ENCODE measurements at places on chromosomes 3 and 15.

DNA sequence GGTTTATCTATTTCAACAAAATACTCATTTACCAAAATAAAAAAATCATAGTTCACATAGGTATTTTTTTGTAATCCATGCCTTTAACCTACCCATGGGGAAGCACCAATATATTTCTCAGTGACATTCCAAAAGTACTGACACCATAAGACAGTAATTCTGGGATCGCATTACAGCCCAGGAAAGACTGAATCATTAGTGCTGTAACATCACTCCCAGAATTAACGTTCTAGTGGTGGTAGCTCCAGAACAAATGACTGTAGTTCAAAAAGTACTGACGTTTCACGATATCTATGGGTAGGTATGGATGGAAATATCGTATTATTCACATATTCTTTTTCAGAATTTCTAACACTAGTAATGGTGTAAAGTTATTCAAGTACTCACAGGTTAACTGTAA, 54.3 kb upstream of the NEK10 start:
- DNase-seq: no peak

DNA sequence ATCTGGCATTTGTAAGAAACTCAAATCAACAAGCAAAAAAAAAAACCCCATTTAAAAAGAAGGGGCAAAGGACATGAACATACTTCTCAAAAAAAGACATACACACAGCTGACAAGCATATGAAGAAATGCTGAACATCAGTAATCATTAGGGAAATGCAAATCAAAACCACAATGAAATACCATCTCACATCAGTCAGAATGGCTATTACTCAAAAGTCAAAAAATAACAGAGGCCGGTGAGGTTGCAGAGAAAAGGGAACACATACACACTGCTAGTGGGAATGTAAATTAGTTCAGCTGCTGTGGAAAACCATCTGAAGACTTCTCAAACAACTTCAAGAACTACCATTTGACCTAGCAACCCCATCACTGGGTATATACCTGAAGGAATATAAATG, 199.4 kb upstream of the THBS1 start:
- no peak for DNase-seq

GRCh38 chr3:71563827-71564226, 19.7 kb downstream of the FOXP1 start:
- no peak for DNase-seq

DNA sequence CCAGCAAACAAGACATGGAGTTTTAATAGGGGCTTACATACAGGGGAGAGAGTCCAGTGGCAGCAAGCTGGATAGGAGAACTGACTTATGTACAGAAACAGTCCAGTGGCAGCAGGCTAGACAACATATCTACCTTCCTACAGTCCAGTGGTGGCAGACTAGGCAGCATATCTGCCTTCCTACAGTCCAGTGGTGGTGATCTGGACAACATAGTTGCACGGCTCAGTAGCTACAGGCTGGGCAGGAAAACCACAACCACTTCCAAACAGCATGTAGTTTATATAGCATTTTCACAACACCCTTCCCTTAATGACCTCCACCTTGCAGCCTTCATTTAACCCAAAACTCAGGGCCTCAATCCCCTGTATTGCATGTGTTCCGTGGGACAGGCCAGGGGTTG, 181.3 kb upstream of the EIF1B start:
- no peak for DNase-seq

DNA sequence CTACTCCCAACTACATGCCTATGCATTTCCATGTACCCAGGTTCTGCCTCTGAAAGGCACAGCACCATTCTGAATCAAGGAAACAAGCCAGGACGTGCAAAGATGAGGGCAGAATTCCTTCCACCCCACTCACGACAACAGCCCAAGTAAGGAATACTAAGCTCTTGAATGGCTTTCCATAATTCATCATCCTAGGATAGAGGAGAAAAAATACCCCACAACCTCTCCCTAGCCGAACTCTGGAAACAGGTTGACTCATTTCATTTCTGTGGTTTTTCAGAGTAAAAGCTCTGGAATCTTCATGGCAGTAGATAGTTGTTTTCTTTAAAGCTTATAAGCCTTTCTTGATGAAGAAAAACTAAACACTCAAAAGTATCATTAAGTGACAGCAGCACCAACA, 77.8 kb downstream of the PDZRN3 start:
- no peak for DNase-seq

- DNase-seq: no peak
Observed at GRCh38 chr15:31049111-31049510, 52.4 kb downstream of the TRPM1 start.

- no peak for DNase-seq
Observed at GRCh38 chr3:100086401-100086800, 27.9 kb downstream of the FILIP1L start.

GRCh38 chr3:164351131-164351530, 727.2 kb downstream of the SI start:
- DNase-seq: no peak

GRCh38 chr3:181868576-181869082, 156.9 kb downstream of the SOX2 start:
- no peak for DNase-seq

DNA sequence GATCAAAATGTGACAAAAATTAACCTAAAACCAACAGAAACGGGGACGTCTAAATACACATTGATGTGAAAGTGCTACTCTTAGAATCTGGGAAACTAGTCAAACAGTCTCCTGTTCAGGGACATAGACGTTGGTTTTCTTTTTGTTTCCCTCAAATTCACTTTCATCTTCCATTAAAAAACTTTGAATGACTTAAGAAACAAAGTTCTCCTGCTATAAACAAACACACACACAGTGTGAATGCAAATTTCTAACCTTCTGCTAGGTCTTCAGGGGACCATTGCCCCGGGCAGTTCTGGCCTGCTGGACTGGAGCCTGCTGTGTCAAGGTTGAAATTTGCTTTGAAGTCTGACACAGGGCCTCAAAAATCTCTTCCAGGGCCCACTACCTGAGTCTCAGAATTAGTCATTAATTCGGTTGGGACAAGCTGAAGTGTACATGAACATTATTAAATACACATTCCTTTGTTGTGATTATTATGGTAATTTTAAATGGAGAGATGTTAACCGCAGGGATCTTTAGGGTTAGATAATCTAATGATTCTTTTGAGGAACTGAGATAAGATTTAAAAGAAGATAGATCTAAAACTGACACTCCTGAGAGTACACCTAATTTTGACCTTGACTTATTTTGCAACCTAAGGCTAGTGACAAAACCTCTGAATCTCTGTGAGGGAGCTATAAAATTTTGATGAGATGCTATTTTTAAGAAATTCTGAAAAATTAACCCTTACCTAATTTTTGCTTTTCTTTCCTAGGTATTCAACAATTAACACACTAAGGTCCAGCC, 1260.4 kb downstream of the ROBO1 start:
- no peak for DNase-seq

GRCh38 chr3:53936347-53936746, 44.7 kb upstream of the SELENOK start:
- no peak for DNase-seq

- DNase-seq: no peak
Observed at GRCh38 chr15:60681353-60681752, 202.4 kb upstream of the ICE2 start.

GRCh38 chr3:28212681-28213080, 28.7 kb upstream of the CMC1 start:
- no peak for DNase-seq

DNA sequence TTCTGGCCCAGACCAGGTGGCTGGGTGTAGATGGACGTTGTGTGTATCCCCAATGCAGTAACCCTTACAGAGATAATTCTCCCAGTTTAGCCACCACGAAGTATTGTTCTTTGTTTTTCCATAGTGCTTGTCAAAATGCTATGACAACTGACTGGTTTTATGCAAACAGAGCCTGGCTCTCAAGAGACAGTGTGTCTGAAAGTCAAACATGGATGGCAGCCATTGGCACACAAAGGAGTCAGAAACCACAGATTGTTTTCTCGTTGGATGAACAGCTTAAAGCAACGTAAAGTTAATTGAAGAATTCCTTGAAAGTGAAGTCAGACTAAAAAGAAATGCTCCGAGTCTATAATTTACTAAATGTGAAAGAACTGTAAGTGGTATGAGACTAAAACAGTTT, 91.2 kb downstream of the FILIP1L start:
- no peak for DNase-seq

DNA sequence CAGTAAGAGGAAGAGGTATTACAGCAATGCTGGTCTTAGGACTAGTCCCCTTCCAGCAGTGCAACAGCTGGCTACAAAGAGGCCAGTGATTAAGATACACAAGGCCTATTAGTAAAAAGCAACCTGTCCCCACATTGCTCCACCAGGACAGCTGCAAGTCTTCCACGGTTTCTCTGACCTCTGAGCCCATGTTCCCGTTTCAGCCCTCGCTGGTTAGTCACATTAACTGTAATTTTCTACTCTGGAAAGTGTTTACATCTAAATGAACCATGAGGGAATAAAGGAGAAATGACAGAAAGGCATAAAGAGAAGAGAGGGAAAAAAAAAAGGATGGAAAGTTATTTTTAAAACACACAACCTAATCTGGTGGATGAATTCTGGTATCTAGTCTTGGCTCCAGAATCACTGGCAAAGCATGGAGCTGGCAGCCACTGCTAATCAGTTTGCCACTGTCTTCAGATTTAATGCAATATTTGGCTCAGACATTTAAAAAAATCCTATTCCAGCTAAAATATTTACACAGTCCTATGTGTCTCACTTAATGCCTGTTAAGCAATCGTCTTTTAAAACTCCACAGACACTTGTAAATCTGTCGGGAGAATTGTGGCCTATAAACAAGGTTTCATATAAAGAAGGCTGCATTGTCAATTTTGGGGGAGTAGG, 154.9 kb downstream of the GREM1 start:
- DNase-seq: no peak

DNA sequence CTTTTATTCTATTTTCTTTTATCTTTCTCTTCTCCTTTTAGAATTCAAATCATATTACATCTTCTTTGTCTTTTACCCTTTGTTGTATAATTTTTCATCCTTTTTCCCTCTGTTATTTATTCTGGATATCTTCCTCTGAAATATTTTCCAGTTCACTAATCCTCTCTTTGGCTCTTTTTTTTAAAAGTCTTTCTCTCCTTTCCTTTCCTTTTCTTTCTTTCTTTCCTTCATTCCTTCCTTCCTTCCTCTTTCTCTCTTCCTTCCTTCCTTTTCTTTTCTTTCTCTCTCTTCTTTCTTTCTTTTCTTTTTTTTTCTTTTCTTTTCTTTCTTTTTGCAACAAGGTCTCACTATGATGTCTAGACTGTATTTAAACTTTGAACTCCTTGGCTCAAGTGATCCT, 9.3 kb downstream of the SUSD5 start:
- DNase-seq: no peak

DNA sequence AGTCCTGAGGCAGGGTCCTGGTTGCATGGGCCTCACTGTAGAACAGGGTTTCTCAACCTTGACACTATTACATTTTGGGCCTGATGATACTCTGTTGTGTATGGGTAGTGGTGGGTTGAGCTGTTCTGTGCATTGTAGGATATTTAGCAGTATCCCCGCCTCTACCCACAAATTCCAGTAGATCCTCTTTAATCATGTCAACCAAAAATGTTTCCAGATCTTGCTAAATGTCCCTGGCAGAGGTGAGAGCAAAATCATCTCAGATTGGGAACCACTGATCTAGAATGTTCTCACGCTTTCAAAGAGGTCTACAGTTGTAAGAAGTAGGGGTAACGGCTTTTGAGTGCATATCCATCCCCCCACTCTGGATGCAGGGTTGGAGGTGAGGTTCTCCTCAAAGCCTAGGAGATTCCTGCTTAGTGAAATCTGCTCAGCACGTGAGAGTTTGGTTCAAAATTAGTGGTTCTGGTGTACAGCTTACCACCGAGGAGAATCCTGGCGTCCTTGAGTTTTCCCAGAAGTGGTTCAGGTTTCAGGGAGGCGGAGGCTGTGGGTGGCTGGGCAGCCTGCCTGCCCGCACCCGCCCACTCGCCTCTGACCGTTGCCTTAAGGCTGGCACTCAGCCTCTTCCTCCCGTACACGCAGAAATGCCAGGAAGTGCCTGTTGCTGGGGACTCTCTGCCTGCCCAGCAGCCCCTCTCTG, 5.3 kb downstream of the ACVR2B start:
- DNase-seq: no peak

- DNase-seq: no peak
Observed at GRCh38 chr3:59606638-59607266, 556.9 kb upstream of the CFAP20DC start.

GRCh38 chr3:53027254-53027844, 18.5 kb downstream of the SFMBT1 start:
- no peak for DNase-seq

DNA sequence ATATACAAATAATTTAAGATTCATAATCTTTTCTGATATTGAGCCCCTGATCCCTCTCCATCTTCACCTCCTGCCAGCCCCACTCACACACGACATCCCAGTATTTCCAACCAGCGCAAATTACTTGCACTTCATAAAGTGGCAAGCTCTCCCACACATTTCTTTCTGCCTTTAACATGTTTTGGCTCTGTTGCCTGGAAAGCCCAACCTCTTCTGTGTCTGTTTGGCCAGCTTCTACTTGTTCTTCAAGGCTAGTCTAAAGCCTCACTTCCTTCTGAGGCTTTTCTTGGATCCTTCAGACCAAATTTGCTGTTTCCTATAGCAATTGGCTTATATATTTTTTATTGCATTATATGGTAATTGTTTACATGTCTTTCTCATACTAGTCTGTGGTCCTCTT, 5.1 kb upstream of the TM6SF1 start:
- no peak for DNase-seq

DNA sequence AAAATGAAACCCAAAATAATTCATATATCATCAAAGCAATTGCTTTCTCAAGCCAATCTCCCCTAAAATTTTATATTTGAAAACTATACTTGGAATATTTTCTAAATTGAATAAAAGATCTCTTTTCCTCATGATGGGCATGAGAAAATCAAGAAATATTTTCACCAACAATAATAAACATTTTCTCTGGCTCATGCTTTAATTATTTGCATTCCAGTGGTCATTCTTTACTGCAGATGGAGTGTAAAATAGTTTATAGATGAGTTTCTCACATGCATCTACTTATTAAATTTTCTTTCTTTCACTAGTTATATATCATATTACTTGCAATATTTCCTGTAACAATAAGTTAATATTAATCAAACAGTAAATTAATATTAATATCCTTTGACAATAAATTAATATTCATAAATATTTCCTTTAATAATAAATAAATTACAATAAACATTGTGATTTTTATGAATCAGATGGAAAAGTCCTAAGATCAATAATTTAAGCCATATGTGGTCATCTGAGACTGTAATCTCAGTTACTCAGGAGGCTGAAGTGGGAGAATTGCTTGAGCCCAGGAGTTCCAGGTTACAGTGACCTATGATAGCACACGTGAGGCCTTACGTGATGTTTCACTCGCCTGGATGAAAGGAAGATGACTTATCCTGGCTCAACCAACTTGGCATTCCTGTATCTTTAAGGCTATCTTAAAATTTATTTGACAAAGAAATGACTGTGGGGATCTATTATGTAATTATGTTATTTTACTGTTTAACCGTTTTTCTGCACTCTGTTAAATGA, 958.8 kb downstream of the ZPLD1 start:
- no peak for DNase-seq

DNA sequence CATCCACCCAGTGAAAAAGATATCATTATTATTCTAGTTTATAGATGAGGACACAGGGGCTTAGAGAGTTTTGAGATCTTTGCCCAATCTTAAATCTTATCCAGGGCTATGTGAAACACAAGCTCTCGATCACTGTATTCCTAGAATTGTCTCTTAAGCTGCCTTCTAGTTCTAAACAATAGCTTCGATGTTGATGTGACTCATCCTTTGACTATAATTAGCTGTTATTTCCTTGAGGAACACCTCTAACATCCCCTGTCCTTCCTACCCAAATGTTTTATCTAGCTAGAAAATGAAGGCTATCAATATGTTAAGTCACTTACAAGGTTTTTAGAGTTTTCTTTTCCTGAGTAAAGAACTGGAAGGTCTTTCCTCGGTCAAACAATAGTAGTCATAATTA, 83.1 kb upstream of the STAC start:
- DNase-seq: no peak
